ENCODE measurements at places on chromosomes 12 and 14.
A peak's percentile ranks its signal among the peaks of the same experiment; 100 is the strongest.

DNA sequence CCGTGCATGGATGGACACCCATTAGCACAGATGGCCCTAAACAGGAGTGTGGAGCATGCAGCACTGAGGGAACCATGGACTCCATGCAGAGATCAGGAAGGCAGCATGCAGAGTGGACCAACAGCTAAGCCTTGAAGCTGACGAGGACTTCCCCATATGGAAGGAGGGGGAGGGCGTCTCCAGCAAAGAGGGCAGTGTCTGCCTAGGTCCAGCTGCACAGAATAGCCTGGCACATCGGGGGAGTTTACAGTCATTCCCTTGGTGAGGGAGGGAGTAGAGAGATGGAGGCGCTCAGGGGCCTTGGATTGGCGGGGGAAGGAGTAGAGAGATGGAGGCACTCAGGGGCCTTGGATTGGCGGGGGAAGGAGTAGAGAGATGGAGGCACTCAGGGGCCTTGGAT, 64.5 kb downstream of the ANKRD9 start:
- no peak for DNase-seq

DNA sequence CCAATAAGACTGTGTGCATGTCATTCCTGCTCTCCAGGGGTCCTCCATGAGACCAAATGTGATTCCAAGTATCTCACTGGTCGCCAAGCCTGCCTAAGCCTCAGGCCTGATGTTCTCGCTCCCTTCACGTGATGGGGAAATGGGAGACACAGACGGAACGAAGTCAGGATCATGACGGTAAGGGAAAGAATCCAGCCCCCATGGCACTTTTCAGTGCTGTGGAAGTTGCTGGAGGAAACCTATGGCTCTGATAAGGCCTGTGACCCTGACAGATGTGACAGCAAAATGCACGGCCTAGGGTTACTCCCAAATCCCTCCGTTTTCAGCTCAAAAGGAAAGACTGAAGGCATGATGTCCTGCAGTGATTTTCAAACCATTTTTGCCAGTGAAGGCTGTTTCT, 184.9 kb downstream of the CALM1 start:
- DNase-seq, result no peak

GRCh38 chr14:105092171-105093037, 27.2 kb upstream of the GPR132 start:
- DNase-seq, result peak; percentile 14

GRCh38 chr12:122352394-122352793, 70.1 kb downstream of the CLIP1 start:
- no peak for DNase-seq

- DNase-seq, result no peak
Measured at GRCh38 chr14:93368996-93369712, 22.2 kb downstream of the COX8C start.

DNA sequence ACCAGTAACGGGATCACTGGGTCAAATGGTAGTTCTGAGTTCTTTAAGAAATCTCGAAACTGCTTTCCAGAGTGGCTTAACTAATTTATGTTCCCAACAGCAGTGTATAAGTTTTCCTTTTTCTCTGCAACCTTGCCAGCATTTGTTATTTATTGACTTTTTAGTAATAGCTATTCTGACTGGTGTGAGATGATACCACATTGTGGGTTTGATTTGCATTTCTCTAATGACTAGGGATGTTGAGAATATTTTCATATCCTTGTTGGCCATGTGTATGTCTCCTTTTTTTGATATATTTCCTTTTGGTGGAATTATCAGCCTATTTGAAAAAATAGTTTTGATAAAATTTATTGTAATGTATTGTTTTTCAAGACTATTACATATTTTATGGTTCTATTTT, 701.2 kb upstream of the FBXO33 start:
- DNase-seq, result no peak

GRCh38 chr12:130164936-130165335, 2.7 kb downstream of the FZD10 start:
- no peak for DNase-seq

DNA sequence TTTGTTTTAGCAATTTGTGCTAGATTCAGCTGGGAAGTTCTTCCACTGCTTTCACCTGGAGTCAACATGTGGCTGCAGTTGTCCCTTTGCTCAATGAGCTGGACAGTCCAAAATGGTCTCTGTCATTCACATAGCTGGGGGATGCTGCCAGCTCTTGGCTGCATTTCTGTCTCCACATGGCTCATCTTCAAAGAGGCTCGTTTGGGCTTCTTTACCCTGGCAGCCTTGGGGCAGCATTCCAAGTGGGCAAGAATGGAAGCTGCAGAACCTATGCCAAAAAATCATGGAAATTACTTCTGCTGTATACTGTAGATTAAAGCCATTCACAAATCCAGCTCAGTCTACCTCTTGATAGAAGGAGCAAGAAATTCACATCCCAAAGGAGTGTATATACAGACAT, 199.1 kb downstream of the SLC5A8 start:
- no peak for DNase-seq

GRCh38 chr12:27425306-27425705, 21.2 kb upstream of the SMCO2 start:
- no peak for DNase-seq

GRCh38 chr14:73728717-73729330, 14.6 kb upstream of the PNMA1 start:
- DNase-seq, result peak; percentile 57

DNA sequence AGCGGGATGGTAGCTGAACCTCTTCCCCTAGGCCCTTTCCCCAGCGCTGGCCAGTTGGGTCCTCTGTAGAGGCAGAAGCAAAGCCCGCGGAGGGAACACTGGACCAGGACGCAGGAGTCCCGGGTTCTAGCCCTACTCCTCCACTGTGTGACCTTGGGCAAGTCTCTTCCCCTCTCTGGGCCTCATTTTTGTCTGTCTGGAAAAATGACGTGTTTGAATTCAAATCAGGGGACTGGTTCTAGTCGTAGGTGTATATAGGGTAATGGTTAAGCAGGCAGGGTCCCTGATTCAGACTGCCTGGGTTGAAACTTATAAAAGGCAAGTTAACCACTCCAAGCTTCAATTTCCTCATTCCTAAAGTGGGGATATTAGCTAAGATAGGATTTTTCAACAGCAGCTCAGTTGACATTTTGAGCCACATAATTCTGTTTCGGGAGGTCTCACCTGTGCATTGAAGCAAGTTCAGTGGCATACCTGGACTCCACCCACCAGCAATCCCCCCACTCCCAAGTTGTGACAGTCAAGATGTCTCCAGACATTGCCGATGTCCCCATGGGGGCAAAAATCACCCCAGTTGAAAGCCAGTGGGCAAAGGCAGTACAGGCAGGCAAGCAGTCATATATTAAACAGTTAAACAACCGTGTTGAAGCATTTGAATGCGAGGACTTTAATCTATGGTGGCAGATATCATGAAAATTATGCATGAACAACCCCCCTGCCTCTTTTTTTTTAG, 899 bp downstream of the TPCN1 start:
- DNase-seq, result no peak

- DNase-seq, result peak; percentile 33
Measured at GRCh38 chr12:121668750-121669520, 519 bp downstream of the MORN3 start.

- no peak for DNase-seq
Measured at GRCh38 chr12:23006413-23006812, 381.4 kb downstream of the ETNK1 start.

- DNase-seq, result no peak
Measured at GRCh38 chr12:1130164-1130563, 139.1 kb downstream of the ERC1 start.

DNA sequence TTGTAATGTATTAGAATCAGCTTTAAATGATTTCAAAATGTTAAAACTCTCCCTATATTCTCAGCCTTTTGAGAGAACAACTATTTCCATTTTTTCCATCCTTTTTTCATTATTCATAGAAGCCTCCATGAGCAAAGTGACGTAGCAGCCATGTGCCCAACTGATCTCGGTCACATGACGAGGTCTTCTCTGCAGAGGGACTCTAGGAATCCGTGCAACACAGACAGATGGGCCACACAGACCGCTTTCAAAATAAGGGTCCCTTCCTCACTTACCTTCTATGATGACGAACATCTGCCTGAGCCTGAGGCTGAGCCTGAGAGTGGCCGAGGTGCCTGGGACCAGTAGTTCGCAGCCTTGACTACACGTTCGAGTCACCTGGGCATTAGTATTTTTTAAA, 293.8 kb downstream of the FOXN3 start:
- DNase-seq, result no peak

DNA sequence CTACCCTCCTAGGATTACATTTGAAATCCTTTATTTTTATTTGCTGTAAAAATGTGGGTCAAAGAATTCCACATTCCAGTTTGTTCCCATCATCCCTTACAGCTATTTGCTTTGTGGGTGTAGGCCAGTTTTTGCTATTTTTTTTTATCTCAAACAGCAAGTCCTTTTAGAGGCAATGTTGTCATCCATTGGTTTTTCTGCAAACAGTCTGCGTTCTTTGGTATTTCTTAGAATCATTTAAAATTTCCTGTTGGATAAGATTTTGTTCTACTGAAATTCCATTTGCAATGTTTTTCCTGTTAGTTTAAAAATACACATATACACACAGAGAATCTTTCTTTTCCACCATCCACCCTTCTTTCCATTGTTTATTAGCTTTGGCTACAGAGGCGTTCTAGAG, 53.3 kb upstream of the STK38L start:
- DNase-seq, result no peak

DNA sequence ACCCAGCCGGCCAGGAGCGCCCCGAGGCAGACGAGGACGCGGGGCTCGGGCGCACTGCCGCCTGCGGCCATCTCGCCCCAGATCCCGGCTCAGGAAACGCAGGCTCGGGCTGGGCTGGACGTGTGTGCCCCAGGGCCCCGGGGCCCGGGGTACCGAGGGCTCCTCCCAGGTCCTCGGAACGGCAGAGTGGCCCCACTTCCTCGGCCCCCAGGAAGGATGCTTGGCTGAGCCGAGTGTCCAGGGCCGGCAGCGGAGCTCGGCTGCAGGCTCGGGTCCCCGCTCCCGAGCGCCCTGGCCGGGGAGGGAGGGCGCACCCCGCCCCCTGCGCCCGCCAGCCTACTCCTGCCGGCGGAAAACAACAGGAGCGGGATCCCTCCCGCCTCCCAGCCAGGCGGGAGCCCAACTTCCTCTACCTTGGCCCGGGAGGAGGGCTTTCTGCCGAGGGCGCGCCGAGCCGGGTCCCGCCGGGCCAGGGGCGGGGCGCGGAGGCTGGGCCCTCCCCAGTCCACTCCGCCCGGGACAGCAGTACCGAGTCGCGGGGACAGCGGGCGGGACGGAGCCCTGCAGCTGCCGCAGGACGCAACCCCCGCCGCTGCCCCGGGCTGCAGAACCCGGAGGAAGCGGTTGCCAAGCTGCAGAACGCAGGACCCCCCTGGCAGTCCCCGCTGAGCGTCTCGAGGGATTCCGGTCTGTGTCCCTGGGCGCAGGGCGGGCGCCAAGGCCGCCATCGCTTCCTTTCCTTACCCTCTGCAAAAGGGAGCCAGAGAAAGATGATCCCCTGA, at the start of gene VSIG10:
Gene VSIG10, minus strand, starts transcription at position 411 of the 782 bp plus-strand sequence. Its CDS starts 340 bp downstream, at position 71.
- DNase-seq, result peak; percentile 71

- DNase-seq, result no peak
Measured at GRCh38 chr14:39593377-39593776, 161.1 kb upstream of the FBXO33 start.

- no peak for DNase-seq
Measured at GRCh38 chr14:37585101-37585511, 9.9 kb downstream of the FOXA1 start.

DNA sequence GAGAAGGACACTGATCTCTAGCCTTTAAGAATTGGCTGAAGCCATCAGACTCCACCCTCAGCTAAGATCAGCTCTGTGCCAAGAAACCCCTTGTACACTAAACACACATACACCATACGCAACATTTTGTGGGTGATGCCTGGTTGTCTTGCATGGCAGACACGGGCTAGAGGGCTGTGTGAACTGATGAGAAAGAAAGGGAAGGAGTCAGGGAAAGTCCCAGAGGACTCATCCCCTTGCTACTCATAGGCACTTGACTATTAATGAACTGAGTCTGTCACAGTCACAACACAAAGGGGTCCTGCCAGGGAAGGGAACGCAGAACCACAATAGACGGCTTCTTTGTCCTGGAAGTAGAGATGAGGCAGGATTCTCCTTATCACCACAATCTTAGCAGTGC, 80.8 kb downstream of the EMP1 start:
- no peak for DNase-seq

DNA sequence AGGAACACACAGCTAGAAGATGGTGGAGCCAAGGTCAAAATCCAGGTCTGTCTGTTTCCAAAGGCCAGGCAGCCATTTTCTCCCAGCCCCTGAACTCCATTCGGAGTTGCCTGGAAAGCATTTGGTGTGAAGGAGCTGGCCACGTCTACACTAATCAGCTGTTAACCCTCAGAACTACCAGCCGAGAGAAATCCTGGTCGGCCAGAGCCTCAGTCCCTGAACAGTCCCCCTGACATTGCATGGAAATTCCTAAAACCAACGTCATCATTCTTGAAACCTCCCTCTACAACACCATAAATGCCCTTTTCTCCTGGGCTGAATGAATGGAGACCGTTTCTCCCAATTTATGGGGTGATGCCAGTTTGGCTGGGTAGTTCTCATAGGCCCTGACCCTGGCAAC, 245.6 kb downstream of the SLC41A2 start:
- no peak for DNase-seq

- DNase-seq, result no peak
Measured at GRCh38 chr14:37202812-37203211, 5.1 kb downstream of the MIPOL1 start.

- no peak for DNase-seq
Measured at GRCh38 chr12:127257366-127257935, 1009.5 kb upstream of the TMEM132C start.

DNA sequence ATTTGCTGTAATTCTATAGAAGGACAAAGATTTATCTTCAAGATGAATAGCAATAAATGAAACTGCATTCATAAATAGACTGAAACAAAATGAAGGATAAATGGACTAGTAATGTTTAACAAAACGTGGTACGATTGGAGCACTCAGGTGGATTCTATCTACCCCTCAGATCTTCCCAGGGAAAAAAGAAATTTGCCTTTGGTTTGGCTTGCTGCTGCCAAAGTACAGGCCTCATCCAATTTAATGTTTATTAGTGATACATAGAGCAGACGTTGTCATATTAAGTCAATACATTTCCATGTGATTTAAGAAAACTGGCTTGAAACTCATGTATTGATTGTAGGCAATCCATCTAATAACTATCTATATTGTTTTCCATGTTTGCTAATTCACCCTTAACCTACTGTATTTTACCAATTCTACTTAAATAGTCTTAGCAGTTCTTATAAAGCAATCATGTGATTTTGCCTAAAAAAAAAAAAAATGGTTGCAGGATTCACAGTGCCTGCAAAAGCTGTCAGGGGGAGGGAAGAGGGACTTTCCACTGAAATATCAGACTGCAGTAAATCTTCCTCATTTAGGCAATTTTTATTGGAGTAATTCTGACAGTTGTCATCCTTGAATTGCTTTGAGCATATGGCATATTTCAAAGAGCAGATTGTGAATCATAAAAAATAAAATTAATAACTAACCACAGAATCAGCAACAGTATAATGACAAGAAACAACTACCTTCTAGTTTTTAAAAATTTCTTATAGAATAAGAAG, 242.2 kb upstream of the NPAS3 start:
- DNase-seq, result no peak

DNA sequence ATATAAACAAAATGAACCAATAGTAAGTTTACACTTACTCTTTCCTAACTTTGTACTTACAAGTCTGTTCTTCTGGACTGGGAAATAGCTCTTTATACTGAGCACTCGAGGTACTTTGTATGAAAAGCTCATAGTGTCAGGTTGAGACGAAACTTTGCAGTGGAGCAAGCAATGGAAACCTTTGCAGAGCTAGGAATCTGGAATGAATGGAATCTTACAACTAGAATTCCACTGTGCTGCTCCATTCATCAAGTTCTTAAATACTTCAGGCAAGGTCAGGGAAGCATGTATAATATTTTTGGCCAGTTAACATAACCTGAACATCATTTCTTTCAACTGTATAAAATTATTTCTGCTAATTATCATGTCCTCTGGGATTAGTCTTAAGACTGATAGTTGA, 1327.5 kb upstream of the FLRT2 start:
- DNase-seq, result no peak
